Daoy (cell line): ENCODE measurements at places on chromosomes 16 and 17.

DNA sequence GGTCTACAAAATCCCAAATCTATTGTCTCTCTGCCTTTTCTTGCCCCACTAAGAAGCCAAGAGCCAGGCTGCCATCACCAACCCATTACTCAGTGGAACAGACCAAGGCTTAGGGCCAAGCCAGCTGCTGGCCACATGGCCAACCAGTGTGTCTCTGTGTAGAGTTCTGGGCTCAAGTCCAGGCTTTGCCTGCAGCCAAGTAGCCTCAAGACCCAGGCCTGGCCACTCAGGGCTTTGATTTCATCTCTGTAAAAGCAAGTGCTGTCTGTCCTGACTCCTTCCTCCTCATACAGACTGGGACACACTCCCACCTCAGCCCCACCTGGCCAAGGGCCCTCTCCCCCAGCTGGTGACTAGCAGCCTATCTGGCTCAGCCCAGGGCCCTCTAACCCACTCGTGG, 14.6 kb downstream of the SREBF1 start:
- DNase-seq: peak; percentile 57

DNA sequence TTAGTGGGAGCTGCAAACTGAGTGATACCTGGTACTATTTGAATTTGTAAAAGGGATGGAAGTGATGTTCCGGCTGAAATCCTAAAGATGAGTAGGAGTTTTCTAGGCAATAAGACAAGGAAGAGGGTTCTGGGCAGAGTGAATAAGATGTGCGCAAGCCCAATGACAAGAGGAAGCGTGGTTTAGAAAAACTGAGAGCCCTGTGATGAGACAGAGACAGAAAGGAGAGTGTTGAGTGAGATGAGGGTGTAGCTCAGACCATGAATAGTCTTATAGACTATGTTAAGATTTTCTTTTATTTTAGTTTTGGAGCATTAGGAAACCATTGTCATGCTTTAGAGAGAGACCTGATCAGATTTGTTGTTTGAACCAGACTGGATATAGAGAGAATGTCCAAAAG, 50.2 kb downstream of the COX10 start:
- no peak for DNase-seq

- no peak for DNase-seq
Measured at GRCh38 chr17:8729421-8729820, 15.2 kb downstream of the CCDC42 start.

DNA sequence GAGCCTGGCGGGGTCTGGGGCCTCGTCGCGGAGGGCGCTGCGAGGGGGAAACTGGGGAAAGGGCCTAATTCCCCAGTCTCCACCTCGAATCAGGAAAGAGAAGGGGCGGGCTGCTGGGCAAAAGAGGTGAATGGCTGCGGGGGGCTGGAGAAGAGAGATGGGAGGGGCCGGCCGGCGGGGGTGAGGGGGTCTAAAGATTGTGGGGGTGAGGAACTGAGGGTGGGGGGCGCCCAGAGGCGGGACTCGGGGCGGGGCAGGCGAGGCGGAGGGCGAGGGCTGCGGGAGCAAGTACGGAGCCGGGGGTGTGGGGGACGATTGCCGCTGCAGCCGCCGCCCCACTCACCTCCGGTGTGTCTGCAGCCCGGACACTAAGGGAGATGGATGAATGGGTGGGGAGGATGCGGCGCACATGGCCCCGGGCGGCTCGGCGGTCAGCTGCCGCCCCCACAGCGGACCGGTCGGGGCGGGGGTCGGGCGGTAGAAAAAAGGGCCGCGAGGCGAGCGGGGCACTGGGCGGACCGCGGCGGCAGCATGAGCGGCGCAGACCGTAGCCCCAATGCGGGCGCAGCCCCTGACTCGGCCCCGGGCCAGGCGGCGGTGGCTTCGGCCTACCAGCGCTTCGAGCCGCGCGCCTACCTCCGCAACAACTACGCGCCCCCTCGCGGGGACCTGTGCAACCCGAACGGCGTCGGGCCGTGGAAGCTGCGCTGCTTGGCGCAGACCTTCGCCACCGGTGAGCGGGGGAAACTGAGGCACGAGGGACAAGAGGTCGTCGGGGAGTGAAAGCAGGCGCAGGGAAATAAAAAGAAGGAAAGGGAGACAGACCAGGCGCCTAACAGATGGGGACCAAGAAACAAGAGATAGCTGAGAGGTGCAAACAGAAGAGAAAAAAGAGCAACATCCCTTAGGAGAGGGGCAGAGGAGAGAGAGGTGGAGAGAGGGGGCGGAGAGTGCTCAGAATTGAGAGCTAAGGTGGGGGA, at the start of gene PNMT:
TSS of gene PNMT (plus strand) at position 509 of the 980 bp plus-strand sequence. CDS start at position 532, 23 bp downstream.
- DNase-seq: peak; percentile 67

DNA sequence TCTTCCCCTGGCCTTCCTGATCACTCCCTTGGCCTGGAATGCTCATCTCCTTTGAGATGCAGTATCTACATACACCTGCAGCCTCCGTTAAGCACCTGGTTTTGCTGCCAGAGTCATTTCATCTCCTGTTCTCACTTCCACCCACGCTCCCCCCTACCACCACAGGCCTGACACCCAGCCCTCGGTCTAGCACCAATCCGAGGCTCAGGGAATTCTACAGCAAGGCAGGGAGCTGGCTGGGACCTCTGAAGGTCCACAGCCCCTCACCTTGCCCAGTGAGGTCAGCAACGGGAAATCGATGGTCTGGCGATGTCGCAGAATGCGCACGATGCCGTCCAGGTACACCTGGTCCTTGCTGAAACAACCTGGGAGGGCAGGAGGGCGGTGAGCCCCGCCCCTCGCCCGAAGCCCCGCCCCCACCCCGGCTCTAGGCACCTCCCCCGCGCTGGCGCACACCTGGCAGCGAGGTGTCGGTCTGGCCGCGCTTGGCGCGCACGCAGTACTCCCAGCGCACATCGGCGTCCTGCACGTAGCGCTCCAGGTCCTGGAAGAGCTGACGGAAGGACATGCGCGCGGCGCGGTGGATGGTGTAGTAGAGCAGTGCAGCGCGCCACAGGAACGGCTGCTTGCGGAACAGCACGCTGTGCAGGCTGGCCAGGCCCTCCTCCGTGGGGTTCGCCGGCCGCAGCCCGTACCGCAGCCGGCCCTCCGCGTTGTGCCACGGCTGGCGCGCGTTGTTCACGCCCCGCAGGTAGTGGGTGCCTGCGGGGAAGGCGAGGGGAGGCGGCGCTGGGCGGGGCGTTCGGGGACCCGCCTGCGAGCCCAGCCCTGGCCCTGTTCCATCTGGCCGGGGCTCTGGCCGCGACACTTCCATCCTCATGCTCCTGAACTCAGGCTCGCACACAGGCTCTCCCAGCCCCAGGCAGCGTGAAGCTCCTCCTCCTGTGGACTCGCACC, 5.7 kb downstream of the MATCAP1 start:
- DNase-seq: peak; percentile 39

GRCh38 chr17:40724656-40725055, 21.1 kb upstream of the KRT24 start:
- no peak for DNase-seq

DNA sequence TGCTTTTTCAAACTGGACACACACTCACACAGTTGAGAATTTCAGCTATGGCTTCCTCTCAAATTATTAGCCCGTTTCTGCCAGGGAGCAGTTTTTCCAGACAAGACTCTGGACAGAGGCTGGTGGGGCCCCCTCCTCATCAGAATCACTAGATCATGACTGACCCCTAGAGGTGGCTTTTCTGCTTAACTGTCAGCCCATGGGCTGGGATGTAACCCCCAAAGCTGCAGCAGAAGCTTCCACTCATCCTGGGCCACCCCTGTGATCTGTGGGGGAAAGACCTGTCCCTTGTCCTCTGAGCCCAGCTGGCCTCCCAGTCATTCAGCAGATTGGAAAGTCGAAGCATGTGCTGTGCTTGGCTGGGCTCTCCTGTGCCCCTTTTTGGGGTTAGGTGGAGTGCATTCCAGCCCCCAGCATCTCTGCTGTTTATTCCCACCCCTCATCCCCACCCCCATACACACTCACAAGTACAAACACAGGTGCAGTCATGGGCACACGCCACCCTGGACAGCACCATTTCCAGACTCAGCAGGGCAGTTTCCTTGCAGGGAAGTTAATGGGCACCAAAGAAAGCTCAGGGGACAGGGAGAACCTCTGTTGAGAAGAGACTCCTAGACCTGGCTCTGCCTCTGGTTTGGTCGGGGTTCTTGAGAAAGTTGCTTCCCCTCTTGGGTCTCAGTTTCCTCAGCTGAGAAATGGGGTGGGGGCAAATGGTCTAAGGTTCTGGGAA, 77.6 kb upstream of the RBL2 start:
- no peak for DNase-seq

GRCh38 chr17:61947367-61948078, 19.7 kb upstream of the INTS2 start:
- DNase-seq: no peak

- DNase-seq: no peak
Measured at GRCh38 chr17:8674344-8675305, 44.1 kb upstream of the MYH10 start.

DNA sequence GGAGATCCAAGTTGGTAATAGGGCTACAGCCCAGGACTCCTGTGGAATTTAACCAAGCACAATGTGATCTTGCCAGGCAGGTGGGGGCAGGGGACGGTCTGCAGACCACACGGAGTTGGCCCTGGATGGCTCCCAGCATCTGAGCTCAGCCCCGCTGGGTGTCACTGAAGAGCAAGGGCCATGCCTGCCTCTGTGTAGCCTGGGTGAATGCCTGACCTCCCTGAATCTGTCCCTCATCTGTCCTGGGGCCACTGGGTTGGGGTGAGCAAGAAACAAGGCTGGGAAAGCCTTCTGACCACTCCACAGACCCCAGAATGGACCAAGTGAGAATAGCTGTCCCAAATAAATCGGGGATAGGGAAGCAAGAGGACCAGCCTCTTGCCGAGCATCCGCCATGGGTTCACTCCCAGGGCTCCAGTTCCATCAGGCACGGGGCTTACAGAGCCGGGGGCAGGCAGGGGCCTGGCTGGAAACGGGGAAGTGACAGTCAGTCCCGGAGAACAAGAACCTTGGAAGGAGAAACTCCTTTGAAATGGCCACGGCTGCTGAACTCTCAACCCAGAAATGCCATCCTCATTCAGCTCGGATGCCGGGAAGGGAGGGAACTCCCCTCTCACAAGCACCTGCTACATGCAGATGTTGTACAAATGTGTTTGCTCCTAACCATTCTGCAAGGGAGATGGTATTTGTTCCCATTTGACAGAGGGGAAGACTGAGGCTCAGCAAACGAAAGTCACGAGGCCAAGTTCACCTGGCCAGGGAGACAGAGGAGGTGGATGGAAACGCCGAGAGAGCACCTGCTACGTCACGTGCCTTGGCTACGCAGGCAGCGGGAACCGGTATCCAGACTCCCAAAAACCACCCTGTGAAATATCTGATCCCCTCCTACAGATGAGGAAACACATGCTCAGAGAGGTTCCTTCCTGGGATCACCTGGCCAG, 50.0 kb downstream of the RMI2 start:
- no peak for DNase-seq

DNA sequence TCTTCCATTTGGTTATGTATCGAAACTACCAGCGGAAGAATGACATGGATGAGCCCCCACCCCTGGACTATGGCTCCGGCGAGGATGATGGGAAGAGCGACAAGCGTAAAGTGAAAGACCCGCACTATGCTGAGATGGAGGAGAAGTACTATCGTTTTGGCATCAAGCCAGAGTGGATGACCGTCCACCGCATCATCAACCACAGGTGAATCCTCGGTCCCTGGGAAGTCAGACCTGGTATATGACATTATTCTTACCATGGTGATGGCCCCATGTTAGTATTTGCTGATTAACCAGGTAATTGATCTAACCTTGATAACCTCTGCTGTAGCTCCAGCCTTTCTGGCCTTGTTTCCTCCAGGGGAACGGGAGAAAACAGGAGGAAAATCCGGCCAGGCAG, 8.5 kb downstream of the CHD3 start:
- no peak for DNase-seq

DNA sequence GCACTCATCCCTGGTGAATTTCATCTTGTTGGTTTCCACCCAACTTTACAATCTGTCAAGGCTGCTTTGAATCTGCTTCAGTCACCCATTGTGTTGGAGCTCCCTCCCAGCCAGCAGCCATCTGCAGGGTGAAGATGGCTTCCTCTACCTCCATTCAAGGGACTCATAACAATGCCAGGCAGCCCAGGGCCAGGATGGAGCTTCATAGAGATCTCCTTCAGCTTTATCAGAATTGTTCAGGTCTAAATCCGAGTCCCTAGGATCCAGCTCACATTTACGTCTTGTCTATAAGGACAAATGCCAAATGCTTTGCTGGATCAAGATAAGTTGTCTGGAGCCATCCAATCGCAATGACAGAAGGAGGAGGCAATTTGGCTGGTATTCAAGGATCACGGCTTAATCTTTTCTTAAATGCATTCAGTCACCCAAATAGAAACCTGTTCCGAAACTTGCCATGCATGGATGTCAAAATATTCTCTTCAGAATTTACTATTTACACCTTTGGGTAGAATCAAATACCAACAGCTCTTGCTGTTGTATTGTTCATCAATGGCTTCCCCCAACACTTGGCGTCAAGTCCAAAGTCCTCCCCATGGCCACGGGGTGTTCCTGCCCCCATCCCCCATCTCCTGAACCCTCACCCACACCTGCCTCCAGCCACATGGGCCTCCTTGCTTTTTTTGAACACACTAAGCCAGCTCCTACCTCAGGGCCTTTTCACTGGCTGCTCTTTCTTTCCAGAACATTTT, 3.8 kb upstream of the FAM171A2 start:
- DNase-seq: no peak

DNA sequence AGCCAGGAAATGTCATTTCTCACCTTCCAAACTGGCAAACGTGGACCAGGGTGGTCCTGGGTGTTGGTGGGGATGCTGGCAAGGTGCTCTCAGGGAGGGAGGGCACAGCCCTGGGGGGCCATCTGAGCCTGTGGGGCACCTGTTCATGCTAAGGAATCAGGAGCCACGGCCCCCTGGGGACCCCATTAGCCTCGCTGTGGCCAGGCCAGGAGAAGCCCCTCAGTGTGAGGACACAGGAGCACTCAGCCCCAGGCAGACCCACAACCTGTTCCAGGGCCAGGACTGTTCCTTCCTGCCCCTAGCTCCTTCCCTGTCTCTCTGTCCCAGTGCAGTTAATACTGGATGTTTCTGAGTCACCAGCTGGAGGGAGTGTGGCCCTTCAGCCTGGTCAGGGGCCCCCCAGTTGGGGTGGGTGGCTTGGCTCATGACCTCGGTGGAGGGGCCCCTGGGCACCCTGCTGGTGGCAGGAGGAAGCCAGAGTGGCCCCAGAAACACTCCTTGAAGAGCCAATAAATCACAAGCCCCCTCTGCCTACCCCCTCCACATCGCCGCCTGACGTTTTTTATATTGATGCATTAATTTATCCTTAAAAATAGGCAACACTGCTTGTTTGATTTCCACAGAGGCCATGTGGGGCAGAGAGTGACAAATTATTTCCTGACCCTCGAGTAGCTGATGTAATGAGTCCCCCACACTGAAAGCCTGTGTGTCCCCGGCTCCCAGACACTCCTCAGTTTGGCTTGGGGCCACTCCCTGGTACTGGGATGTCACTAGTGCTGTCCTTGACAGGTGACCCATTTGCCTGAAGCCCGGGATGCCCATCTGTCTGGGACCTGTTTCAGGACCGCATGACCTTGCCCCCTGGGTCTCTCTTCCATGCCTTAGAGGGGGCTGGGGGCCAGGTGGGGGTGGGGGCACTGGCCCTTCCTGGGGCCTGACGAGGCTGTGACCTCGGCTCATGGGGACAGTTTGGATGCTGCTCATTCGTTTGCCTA, 22.3 kb downstream of the ACTG1 start:
- DNase-seq: no peak
